ENCODE measurements at places on chromosomes 13 and 19. TPM values are rescaled to one million over a fixed set of nuclear protein-coding genes. Genes with fewer than 3 reads are reported as not detected.

DNA sequence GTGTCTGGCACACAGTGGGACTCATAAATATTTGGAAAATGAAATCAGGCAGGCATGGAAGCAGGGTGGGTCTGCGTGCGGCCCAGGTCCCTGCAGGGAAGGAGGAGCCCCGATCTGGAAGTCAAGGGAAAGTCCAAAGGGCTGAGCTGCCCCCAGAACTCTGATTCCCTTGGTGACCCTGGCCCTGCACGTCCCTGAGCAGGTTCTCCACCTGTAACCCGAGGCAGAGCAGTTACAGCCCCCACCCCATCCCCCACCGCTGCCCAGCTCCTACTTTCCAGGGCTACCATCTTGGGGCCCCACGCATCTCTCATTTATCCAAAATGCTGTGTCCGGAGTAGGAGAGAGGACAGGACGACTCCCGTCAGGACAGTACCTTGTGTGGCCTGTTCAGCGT lies 2.1 kb downstream of the PLEKHF1 start:
- no peak for DNase-seq

The PLD3 gene
- total RNA-seq: 146 TPM

GRCh38 chr19:13839130-13839937 lies 37.6 kb upstream of the NANOS3 start:
- DNase-seq: peak; percentile 89

The KLK11 gene
- total RNA-seq: 1.6 TPM

The IGLON5 gene
- total RNA-seq: not detected

DNA sequence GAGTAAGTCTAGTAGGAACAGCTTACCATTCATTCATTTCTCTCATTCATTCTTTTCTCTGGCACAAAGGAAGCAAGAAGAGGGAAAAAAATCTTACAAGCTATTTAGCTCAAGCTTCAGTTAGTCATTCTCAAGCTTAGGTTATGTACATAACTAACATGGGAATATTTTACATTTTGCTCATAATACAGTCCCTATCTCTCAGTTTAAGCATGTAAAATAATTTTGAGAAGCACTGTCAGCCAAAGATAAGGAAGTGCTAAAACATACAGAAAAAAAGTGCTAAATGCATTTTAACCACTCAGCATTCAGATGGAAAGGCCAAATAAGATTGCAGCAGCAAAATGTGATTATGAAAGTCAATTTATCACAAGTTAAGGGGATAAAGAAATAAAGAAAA lies 7.9 kb downstream of the RBM26 start:
- no peak for DNase-seq

The CYSLTR2 gene
- total RNA-seq: not detected

The BCL2L12 gene
- total RNA-seq: 80.3 TPM

- no peak for DNase-seq
Observed at GRCh38 chr13:24218977-24219376, 58.5 kb downstream of the SPATA13 start.

Data from PC-9 (cell line).